Stimulated activated CD8-positive, alpha-beta memory T cell treated with anti-CD3 and anti-CD28 coated beads, Interleukin-4, amount 100 ng/mL, for 24 hours (primary cell): ENCODE measurements at places on chromosomes 16 and 17.

DNA sequence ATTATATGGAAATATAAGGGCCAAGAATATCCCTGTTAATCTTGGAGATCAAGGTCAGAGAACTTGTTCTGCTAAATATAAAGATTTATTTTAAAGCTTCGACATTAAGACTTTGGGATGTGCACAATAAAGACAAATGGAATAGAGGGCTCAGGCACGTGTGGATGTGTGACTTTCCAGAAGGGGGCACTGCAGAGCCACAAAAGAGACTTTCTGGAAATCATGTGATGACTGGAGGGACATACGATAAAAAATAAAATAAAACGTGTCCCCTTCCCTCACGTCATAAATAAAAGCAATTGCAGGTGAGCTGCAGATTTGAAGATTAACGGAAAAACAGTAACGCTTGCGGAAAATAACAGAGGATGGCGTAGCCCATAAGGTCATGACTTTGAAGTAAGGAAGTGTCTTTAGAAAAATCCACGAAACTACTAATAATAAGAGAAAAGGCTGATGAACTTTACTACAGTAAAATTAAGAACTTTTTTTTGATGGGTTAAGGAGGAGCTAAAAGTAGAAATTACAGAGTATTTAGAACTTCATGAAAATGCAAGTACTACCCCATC, 9.4 kb upstream of the ENGASE start:
- peak; percentile 19 for DNase-seq

- DNase-seq = no peak
Observed at GRCh38 chr17:31078290-31078689, 16.5 kb upstream of the NF1 start.

GRCh38 chr17:72183194-72183685, 62.4 kb downstream of the SOX9 start:
- DNase-seq = no peak

GRCh38 chr17:76417499-76418143, 33.2 kb downstream of the SPHK1 start:
- no peak for DNase-seq

GRCh38 chr17:60138769-60139437, 10.9 kb upstream of the CA4 start:
- DNase-seq = no peak

- DNase-seq = no peak
Observed at GRCh38 chr17:7254511-7254910, 2.5 kb downstream of the ELP5 start.

GRCh38 chr16:31508706-31509195, 560 bp upstream of the RUSF1 start:
- DNase-seq = no peak

- no peak for DNase-seq
Observed at GRCh38 chr17:55056526-55056925, 88.0 kb downstream of the STXBP4 start.

GRCh38 chr16:7709186-7709585, 376.5 kb downstream of the RBFOX1 start:
- DNase-seq = no peak

GRCh38 chr16:28876019-28876659, 2.1 kb upstream of the ATP2A1 start:
- DNase-seq = no peak

DNA sequence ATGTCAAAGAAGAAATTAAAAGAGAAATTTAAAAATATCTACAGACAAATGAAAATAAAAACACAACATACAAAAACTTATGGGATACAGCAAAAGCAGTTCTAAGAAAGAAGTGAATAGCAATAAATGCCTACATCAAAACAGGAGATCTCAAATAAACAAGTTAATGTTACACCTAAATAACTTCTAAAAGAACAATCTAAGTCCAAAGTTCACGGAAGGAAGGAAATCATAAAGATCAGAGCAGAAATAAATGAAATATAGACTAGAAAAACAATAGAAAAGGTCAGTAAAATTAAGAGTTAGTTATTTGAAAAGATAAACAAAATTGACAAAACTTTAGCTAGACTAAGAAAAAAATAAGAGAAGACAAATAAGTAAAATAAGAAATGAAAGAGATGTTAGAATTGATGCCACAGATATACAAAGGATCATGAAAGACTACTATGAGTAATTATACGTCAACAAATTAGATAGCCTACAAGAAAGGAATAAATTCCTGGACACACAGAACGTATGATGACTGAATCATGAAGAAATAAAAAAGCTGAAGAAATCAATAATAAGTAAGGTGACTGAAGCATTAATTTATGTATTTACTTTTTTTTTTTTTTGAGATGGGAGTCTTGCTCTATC, 100.4 kb downstream of the CEP112 start:
- no peak for DNase-seq

DNA sequence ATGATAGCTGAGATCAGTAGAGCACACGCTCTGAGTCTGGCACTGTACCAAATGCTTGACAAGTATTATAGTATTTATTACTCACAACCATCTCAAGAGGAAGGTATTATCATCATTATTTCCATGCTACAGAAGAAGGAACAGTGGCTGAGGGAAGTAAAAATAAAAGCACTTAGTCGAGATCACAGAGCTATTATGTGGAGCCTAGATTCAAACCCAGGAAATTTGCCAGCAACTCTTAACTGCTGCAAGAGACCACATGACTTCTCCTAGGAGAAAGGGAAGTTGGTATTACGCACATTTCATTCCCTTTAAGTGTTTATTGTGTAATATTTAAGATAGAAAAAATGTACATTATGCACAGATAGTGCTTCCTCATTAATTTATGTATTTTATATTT, 1.0 kb upstream of the RHOT1 start:
- DNase-seq = no peak

DNA sequence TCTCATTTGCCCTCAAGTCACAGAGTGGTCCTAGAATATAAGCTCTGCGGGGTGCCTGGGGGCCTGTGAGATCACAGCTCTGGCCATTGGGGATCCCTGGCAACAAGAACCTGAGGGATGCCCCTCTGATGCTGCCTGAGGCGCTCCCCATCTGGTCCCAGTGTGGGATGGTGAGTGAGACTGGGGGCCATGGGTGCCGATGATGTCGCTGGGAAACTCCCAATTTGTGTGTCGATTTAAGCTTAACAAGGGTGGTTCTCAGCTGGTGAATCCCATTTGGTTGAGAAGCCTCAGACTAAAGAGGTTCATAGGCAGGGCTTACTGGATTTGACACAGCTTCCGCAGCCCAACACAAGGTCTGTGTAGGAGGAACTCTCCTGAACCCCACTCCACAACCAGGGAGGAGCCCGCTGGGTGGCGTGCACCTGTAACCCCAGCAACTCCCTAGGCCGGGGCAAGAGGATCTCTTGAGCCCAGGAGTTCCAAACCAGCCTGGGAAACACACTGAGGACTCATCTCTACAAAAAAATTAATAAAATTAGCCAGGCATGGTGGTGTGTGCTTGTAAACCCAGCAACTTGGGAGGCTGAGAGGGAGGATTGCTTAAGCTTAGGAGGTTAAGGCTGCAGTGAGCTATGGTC, 63.7 kb upstream of the SIAH1 start:
- DNase-seq = no peak

DNA sequence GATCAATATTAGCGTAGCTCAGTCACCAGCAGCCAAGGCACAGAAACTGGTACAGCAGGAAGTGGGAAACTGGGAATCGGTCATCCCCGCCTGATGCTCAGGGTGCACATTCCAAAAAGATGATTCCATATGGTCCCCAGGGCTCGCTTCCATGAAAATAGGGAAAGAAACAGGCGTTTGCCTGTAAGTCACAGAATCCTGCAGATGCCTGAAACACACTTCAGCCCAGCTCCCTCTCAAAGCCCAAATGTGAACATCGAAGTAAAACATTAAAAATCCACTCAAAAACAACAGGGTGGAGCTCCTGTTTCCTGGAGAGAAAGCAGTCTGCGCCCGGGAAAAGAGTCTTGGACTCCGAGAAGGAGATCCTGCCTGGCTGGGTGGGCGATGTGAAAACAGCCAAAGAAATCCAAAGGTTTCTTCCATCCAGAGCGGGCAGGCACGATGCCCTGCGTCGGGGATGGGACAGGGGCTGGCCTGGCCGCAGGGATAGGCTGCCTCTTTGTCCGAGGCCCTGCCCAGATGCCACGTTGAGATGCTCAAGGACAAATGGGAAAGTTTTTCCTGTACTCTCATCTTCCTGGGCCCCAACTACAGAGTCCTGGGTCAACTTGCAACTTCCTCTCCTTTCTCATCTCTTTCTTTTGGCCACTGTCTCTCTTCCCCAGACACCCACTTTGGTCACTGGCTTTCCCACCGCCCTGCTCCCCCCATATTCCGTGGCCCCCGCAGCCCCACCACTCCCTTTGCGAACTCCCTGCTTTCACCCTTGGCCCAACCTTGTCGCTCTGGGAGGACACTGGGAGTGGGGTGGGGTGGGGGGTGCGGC, 743 bp downstream of the WIPI1 start:
- DNase-seq = no peak

GRCh38 chr17:50381260-50381815, 8.3 kb downstream of the EME1 start:
- DNase-seq = no peak
